ENCODE measurements at places on chromosomes 2 and 18.

DNA sequence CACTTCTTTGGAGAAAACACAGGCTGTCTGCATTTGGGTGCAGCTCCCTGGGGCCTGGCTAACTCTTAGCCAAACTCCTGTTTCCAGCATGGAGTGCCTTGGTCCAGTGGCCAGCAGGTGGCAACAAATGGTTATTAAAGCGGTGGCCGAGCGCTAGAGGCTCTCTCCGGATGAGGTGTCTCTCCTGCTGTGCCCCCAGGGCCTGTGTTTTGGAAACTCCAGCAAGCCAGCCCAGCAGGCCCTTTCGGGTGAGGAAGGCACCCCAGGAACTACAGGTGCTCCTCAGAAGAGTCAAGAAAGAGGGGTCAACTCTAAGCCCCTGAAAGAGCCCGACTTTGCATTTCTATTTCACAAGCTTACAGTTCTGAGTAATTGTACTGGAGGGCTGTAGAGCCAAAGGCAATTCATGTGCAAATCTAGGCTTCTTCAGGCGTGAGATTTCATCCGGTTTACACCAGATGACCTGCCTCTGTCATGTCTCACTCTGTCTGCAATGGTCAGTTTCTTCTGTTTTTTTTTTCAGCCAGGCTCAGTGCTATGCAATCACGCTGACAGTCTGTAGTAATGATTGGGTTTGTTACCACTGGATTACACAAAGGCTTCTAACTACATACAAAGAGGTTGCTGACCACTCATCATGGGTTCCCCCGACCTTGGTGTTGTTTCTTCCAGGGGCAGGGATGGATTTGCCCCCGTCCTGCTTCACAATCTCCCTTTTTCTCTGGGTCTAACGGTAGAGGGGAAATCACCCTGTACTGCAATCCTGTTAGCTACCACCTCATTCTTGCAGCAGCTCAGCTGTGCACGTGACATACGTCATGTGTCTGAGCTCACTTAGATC, 7.6 kb upstream of the CHRNA1 start:
- DNase-seq = peak; percentile 85

DNA sequence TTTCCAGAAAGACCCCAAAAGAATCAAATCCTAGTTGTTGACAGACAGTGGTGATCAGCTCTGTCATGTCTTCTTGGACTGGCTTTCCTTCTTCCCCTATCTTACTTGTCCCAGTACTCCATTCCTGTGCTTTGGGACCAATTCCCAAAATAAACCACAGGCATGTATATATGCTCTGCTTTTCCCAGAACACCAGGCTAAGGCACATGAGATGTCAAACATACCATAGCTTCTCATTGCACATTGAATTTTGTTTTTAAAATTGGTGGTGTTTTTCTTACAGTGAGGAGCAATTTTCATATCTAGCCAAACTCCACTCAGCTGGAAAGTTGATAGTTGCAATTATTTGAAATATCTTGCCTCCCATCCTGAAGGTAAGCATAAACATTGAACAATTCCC, 88.9 kb upstream of the RGPD4 start:
- DNase-seq = no peak

- no peak for DNase-seq
Observed at GRCh38 chr18:74064510-74064909, 83.1 kb downstream of the FBXO15 start.

DNA sequence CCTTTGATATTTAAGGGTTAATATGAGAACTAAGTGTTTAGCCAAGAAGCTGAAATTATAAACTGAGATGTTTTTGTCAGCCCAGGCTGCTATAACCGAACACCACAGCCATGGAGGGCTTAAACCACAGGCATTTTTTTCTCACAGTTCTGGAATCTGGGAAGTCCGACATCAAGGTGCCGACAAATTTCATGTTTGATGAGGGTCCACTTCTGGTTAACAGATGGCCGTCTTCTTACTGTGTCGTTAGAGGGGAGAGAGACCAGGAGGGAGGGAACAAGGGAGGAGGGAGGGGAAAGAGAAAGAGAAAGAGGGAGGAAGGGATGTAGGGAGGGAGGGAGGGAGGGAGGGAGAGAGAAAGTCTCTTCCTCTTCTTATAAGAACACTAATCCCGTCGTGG, 6.5 kb upstream of the CNDP2 start:
- DNase-seq = peak; percentile 51

DNA sequence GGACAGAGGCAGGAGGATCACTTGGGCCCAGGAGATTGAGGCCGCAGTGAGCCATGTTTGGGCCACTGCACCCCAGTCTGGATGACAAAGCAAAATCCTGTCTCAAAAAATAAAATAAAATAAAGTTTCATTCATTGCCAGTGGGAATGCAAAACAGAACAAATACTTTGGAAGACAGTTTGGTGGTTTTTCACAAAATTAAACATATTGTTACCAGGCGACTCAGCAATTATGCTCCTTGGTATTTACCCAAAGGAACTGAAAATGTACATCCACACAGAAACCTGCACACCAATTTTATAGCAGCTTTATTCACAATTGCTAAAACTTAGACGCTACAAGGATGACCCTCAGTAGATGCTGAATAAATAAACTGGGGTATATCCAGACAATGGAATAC, 35.8 kb downstream of the FOSL2 start:
- DNase-seq = no peak

- no peak for DNase-seq
Observed at GRCh38 chr2:206881708-206882410, 57.5 kb upstream of the CPO start.

DNA sequence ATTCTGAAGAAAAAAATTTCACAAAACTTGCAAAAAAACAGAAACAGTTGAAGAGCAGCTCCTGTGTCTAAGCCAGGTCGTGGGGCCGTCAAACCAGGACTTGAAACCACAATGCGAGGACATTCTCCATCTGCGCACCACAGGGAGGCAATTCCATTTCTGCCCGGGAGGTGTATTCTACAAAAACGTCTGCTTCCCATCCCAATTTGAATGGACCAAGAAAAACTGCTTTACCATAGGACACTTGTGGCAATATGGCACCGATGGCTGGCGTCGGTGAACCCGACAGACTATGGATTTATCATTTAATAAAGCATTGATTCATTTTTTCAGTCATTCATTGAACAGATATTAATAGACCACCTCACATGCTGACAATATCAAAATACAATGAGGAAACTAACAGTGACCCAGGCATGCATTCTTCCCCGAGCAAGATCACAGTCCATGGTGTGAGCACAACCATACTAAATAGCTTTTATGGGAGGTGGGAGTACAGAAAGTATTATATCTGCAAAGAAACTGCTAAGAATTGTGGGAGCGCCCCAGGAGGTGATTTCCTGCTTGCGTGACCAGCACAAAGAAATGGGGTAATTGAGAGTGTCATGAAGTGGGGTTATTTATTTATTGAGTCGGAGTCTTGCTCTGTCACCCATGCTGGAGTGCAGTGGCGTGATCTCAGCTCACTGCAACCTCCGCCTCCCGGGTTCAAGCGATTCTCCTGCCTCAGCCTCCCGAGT, 10.5 kb upstream of the ZAP70 start:
- no peak for DNase-seq

DNA sequence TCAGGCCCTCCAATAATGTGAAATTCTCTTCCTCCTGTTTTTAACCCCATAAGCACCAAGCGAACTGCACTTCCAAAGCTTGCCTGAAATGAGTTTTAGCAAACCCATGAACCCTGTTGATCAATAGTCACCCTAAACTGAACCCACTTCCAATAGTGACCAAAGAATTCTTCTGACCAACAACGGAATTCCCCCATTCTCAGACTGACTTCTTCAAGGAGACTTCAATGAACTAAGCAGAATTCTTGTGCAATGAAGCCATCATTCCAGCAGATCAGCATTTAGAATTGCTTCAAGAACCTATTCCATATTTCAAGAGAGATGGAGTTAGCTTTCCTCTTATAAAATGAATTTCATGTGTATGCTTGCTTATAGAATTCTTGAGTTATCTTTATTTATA, 176.9 kb upstream of the FN1 start:
- DNase-seq = peak; percentile 96

GRCh38 chr2:229159405-229159804, 111.7 kb downstream of the PID1 start:
- no peak for DNase-seq

- DNase-seq = no peak
Observed at GRCh38 chr2:24521975-24522639, 31.1 kb downstream of the NCOA1 start.
